AG08396 (cell line): ENCODE measurements at places on chromosomes 11 and 22.

- DNase-seq: peak; percentile 22
Measured at GRCh38 chr22:17369439-17370025, at the start of gene CECR2. TSS of gene CECR2 (plus strand) at chr22:17369460. CDS start at chr22:17369784, 324 bp downstream.

GRCh38 chr11:111871693-111872161, 346 bp upstream of the ALG9 start:
- peak; percentile 25 for DNase-seq

GRCh38 chr11:47928426-47928825, 51.9 kb upstream of the PTPRJ start:
- DNase-seq: no peak

- no peak for DNase-seq
Measured at GRCh38 chr11:125239585-125240560, 75.3 kb downstream of the PKNOX2 start.

DNA sequence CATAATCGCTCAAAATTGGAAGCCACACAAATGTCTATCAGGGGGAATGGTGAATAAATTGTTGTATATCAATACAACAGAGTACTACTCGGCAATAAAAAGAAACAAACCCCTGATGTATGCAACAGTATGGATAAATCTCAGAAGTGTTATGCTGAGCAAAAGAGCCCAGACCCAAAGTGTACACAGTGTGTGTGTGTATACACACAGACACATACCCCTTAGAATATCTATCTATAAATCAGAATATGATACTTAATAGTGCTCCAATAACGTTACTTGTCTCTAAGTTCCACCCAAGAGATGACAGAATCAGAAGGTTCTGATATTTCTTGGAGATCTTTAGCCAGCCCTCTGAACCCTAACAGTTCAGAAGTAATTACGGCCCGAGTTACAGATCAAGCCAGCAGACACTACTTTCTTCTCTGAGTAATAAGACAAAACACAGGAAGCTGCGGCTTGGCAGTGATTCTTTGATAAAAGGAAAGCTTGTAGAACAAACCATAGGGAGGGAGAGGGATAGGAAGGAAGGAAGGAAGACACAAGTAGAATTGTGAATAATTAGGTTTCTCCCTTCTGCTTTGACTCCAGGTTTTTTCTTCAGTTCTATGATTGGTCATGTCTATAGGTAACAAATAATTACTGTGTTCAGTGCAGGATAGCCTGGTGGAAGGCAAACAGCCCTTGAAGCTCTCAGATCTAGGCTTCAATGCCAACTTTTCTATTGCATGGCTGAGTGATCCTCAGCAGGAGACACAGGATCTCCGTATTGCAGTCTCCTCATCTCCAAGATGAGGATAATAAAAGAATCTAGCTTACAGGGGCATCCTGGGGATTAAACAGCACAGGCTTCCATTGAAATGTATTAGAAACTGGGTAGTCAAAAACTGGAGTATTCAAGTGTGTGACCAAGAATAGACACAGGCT, 75.6 kb upstream of the TEAD1 start:
- DNase-seq: no peak

DNA sequence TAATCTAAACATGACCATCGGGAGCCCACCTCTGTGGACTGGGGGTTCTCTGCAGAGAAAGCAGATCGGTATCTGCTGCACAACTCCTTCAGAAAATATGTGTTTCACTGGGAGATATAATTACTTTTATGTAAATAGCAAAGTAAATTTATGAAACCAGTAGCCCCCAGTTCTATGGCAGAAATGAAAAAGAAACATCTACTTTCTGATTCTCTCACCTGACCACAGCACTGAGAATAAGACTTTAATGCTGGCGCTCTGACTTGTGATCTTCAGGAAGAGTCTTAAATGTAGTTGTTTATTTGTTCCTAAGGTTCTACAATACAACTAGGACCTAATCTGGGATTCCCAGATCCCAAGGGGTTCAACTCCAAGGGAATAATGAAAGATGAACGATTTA, 518.0 kb downstream of the DLG2 start:
- no peak for DNase-seq

- DNase-seq: no peak
Measured at GRCh38 chr11:122578171-122578825, 77.2 kb upstream of the UBASH3B start.

DNA sequence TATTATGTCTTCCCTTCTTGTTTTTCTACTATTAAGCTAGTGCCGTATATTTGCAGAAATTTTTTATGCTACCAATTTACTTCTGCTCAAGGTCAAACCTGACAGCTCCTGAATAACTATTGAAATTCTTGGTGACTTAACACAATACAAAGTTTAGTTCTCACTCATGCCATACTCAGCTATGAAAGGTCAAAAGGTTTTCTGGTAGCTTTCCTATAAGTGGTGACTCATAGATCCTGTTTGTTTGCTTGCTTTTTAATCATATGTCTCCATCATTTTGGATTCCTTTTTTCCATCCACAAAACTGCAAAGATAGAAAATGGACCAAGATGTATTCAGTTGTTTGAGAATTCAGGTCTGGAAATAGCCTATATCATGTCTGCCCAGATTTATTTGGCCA, 855.8 kb upstream of the LRRC4C start:
- DNase-seq: no peak

DNA sequence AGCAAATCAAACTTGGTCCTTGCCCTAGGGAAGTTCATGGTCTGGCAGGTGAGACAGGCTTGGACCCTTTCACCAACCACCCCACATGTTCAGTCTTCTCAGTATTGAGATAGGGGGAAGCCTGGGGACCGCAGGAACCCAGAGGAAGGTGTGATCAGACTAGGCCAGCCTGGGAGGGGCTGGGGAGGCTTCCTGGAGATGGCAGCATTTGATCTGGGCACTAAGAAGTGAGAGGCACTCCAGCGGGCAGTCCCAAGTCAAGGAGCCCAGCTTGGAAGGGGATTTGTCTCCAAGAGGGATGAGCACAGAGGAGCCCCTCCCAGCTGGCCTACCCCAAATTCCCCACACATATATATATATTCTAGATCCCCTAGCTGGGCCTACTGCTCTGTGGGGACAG, 5.4 kb downstream of the LRRC32 start:
- no peak for DNase-seq

GRCh38 chr11:62508336-62509058, 38.1 kb downstream of the AHNAK start:
- DNase-seq: peak; percentile 55

DNA sequence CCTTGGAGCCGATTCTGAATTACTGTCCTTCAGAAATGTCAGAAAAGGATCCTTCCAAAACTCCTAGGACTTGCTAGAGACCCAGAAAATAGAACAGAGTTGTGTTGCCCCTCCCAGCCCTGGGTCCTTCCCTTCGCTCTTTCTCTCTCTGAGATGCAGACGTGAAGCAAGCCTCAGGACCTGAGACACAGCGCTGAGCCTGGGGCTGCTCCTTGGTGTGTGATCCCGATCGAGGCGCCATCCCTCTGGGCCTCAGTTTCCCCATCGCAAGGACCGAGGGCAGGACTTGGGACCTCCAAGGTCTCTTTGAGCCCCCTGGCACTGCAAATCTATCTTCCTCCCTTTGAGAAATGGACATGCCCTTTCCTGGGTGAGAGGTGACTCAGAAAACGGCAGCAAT, 533.5 kb downstream of the TBC1D22A start:
- no peak for DNase-seq

DNA sequence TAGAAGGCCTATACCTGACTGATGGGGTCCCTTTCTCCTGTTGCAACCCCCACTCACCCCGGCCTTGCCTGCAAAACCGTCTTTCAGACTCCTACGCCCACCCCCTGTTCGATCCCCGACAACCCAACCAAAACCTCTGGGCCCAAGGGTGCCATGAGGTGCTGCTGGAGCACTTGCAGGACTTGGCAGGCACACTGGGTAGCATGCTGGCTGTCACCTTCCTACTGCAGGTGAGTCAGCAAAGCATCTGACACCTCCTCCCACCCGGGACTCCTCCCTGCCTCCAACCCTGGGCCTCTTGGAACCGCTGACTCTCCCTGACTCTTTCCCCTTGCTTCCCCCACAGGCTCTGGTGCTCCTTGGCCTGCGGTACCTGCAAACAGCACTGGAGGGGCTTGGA, 1.2 kb downstream of the ROM1 start:
- no peak for DNase-seq

GRCh38 chr11:118341815-118342489, 553 bp downstream of the CD3D start:
- no peak for DNase-seq

GRCh38 chr22:28299753-28300152, 379.9 kb downstream of the TTC28 start:
- no peak for DNase-seq

GRCh38 chr11:64165481-64165841, 452 bp downstream of the MACROD1 start:
- no peak for DNase-seq

GRCh38 chr11:87804176-87804575, 371.1 kb downstream of the RAB38 start:
- DNase-seq: no peak

- no peak for DNase-seq
Measured at GRCh38 chr11:45932217-45932616, 9.8 kb downstream of the LARGE2 start.

DNA sequence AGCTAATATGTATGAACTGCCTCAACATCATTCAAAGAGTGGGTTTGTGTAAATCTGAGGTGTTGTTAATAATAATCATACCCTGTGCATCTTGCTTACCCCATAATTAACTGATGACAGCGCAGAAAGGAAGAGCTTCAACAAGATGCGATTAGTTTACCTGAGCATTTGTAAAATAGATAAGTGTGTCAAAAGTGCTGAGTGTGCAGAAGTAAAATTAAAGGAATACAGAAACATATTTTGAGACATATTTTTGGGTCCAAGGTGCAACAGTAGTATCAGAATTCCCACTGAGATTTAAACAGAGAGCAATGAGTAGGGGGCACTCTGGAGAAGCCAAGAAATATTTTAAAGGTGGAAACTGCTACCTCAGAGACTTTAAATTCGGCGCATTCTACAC, 6.1 kb downstream of the BLID start:
- DNase-seq: no peak

GRCh38 chr22:36737776-36738175, 34.2 kb upstream of the CACNG2 start:
- no peak for DNase-seq

GRCh38 chr11:65130631-65131416, 3.5 kb downstream of the SYVN1 start:
- no peak for DNase-seq

DNA sequence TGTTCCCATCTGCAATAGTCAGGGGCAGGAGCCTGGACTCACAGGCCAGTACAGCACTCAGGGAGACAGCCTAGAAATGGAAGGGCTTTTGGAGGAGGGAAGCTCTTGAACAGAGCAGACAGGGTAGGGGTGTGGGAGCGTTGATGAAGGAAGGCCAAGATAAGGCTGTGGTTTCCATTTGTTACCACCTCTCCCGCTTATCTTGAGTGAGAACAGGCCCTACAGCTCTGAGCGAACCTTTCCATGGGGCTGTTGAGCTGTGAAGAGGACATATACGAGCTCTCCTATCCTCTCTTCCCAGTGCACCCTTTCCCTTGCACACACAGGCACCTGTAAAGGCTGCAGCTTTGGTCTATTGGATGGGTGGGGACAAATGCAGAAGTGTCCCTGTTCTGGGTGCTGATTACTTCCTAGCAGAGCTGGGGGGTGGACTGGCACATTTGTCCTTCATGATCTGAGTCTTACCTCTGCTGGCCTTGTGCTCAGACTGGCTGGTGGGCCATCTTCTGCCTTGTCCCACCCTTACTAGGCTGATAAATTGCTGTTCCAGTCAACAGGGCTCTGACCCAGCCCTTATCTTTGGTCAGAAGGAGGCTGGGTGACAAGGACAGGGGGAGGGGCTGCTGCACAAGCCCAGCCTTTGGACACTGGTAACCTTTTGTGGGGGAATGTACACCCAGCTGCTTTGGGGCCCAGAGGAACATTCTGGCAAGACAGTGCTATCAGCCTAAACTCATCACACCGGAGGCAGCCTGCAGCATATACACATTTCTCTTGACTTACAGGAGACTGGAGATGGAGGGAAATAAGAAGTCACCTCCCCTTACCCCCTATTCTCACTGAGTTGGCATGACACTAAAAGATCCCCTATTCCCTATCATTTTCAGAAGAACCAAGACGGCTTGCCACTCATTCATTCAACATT, 80.1 kb upstream of the NNMT start:
- no peak for DNase-seq

GRCh38 chr22:31212783-31213629, 908 bp downstream of the LIMK2 start:
- DNase-seq: no peak

DNA sequence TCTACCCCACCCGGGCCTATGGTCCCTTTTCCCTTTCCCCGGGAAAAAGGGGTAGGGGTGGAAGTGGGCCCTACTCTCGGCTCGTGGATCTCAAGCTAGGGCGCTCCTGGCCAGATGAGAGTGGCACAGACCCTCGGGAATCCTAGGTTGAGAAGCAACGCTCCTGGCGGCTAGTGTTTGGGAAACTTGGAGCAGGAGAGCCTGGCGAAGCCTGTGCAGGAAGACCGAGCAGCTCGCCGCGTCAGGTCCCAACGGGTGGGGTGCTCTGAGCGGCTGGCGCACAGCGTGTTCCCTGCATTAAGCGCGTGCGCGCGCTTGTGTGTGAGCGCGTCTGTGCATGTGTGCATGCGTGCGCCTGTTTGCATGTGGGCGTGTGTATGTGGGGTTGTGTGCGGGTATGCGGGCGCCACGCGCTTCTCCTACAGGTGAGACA, 7.1 kb upstream of the FLI1 start:
- DNase-seq: peak; percentile 37

DNA sequence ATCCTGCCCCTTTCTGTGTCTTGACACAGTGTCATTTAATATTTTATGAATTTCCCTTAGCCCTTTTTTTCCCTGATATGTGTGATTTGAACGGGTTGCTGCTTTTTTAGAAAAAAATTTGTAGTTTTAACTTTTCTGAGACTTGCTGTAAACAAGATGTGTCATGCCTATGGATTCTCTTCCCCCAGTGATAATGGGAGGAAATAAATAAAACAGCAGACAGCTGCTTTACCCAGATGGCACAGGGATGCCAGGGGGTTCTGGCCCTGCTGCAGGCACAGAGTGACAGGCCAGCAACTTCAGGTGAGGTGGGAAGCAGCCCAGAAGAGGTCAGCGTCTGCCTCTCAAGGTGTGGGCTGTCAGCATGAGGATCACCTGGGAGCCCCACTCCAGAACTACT, 266.9 kb downstream of the KIRREL3 start:
- DNase-seq: peak; percentile 27

DNA sequence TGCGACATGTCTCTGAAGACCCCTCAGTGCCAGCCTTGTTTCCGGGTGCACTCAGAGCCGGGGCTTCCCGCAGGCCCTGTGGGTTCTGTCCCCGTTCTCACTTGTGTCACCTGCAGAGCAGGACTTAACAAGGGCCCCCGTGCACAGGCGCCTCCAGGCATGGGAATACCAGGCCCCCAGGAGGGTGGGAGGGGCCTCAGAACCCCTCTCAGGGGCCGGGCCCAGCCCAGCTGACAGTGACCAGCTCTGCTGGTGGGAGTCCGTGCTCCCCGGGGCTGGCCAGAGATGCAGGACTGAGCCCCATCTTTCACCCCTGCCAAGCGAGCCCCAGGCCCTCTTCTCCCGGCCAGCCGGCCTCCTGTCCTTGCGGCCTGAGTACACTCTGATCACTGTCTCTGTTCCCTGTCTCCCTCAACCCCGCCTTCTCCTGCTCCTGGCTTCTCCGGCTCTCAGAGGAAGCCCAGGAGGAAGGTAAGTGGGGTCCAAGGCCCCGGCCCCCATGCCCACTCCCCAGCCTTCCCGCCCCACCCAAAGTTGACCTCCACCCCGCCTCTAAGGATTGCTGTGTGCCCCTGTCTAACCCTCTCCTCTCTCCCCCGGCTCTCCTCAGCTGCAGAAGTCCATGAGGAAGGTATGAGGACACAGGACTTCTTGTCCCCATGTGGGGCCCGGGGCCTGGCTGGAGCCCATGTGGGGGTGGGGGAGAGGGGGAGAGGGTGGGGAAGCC, 5.3 kb downstream of the TNNT3 start:
- DNase-seq: no peak
